NCI-H1417 treated with DMSO at 0.1 percent for 48 hours (cell line): ENCODE measurements at places on chromosomes 1 and 21.

DNA sequence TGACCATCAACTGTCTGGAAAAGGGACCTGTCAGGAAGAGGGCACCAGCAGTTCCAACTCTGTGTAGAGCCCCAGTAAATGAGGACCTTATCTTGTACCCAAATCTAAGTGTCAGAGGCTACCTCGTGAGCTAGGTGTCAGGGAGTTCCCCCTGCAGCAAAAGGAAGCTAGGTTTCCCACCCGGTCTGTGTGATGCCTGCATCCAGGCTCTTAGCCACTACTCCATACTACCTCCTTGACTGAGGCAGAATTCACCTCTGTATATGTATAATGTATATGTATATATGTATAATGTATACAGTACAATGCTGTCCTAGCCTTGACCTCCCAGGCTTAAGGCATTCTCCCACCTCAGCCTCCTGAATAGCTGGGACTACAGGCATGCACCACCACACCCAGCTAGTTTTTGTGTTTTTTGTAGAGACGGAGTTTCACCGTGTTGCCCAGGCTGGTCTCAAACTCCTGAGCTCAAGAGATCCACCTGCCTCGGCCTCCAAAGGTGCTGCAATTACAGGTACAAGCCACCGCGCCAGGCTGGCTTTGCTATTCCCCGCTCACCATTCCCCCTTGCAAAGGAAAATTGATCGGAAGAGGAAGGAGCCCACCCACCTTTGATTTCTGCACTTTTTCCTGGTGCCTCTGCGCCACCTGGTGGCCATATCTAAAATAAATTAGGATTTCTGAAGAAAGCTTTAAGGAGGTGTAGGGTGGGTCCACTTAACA is 15.7 kb upstream of the LUZP1 start:
- no peak for DNase-seq

- DNase-seq: no peak
These were observed 110.0 kb downstream of the RGL1 start for GRCh38 chr1:183914891-183915290.

DNA sequence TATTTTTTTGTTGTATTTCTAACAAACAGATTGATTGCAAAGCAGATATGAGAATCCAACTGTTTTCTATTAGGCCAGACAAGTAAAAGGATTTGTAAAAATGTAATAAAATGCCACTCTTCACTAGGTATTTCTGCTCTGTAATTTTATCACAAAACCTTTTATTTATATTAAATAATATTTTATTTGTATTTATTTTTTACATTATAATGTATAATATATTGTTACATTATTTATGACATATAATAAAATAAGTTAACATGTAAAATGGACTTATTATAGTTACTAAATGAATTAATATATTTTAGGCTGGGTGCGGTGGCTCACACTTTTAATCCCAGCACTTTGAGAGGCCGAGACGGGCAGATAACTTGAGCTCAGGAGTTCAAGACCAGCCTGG is 12.7 kb upstream of the TNNI1 start:
- DNase-seq: no peak

DNA sequence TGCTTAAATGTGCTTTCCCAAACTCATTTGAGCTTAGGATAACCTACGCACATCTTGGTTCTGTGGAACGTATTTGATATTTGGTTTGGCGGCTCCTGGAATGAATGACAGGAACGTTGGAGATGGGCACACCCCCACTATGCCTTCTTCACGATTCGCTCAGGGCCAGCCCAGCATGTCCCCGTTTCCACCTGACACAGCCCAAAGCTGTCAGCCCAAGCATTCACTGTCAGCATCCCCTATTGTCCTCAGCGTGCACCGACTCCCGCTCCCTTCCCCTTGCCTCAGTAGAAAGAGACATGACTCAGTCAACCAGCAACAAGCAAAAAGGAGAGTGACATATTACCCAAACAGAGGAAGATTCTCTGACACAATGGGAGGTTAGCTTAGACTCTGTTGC is 181.4 kb downstream of the KCNJ6 start:
- no peak for DNase-seq

DNA sequence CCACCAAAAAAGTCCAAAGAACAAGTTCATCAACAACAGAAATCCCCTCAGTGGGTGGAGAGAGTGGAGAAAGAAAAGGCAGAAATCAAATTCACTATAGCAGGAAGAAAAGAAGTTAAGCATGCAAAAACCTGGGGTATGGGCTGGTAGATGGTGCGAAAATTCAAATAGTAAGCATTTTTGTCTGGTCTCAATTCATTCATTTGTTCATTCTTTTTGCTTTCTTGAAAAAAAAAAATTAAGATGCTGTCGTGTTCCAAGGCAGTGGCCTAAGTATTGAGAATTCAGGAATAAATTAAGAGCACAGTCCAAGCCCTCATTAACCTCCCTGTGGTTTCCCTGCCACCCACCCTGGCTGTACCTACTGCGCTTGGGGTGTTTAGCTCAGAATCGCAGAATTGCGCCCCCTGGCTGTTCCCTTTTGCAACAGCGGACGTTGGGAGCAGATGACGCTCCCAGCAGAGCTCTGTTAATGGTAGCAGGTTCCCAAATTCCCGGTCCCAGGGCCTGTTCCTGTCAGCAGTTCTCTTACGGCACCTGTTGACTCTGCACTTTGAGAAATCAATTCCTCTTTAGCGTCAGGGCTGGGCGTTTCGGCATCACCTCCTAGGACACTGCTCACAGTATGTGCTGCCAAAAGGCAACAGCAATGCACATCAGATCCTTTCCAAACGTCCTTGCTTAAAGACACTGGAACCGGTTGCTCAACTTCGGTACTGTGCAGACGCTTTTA is 34.0 kb upstream of the SSX2IP start:
- DNase-seq: no peak

GRCh38 chr1:67307251-67308060 is at the start of gene IL12RB2:
TSS of gene IL12RB2 (plus strand) at chr1:67307873. CDS start at chr1:67320369, 12,496 bp downstream.
- no peak for DNase-seq

GRCh38 chr1:203934027-203934426 is 72.6 kb downstream of the SNRPE start:
- no peak for DNase-seq

GRCh38 chr1:941015-941587 is 17.4 kb downstream of the SAMD11 start:
- no peak for DNase-seq

DNA sequence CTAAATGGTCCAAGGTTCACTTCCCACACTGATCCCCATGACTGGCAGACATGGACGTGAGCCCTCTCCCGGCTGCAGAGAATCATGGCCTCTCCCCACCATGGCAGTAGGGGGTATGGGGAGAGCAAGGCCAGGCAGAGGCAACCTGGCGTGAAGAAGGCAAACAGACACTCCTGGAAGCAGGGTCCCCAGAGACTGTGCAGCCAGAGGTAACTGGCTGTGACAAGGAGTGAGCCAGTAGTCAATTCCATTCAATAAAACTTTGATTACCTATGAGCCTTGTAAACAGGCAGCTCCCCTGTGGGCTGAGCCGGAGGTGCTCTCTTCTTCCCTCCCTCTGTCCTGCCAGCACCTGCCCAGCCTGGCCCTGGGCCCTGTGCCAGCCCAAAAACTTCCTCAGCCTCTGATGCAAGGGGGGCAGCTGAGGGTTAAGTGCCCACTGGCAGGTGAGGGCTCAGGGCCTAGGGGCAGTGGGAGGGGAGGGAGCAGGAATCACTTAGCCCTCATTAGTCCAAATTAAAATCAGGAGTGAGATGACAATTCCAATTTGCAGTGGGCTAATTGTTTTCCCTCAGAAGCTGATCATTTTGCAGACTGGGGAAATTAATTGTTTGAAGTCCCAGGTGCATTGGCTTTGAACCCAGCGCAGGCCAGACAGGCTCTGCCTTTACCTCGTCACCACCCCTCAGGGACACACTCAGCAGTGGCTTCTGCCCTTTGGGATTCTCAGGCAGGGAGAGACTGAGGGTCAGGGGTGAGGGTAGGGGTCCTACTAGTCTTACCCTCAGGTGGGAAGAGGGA is 35.6 kb downstream of the LRRN2 start:
- DNase-seq: peak; percentile 70

GRCh38 chr1:236916131-236916800 is 88.0 kb downstream of the MT1HL1 start:
- DNase-seq: no peak

DNA sequence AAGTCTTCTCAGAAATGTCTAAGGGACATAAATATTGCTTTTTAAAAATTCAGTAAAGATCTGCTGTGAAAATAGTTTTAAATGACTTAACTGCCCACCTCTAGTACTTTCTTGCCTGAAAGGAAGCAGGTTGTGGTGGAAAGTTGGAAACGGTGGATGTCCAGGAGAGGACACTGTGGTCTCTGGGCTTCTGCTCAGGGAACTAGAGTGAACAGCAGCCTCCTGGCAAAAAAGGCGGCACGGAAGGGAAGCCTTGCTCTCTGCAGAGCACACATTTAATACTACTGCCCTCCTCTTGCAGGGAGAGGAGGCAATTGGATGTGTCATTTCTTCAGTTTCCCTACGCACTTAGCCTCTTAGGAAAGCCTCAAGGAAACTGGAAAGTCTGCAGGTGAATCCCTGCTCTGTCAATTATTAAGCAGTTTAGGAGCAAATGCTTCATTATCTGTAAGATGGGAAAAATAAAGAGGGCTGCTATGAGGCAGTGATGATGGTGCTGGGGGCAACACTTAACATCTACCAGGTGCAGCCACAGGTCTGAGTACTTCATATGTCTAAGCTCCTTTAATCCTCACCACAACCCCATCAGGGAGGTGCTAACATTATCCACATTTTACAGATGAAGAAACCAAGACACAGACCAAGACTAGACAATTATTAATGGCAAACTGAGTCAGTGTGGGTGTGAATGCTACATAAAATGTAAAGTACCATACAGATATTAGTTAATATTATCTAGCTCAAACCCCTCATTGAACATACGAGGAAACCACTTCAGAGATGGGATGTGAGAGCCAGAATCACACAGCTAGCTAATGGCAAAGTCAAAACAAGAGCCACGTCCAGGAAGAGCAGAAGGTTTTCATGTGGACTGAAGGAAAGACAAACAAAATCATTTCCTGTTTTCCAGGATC is 108.9 kb upstream of the ADAR start:
- no peak for DNase-seq

- no peak for DNase-seq
These were observed 624.3 kb upstream of the BRINP3 start for GRCh38 chr1:191101960-191102359.

- no peak for DNase-seq
These were observed 37.9 kb downstream of the DTL start for GRCh38 chr1:212073490-212073889.

DNA sequence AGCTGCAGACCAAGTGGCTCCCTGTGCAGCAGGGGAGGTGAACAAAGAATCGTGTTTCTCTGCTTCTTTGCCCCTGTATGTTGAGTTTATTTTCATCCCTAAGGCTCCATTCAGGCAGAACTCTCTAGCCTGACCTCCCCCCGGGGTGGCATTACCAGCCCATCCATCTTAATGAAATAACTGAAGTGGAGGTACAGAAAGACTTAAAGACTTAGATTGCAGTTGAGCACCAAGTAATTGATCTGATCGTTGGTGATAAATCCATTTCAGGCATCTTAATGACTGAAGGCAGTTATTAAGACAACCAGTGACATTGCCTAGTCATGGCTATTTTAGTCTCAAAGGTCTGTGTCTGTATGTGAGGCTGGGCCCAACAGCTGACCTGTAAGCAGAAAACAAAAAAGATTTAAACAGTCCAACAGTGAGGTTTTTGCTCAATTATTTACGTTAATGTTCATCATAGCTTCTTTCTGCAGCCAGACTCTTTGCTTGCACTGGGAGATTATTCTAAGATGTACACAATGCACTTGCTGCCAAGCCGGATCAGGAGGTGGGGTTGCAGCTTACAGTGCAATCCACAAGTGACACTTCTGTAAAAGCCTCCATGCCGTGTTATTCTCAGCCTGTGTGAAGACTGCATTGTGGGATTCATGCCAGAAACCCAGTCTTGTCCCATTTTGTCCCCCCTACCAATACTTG is 363.0 kb upstream of the DUSP10 start:
- no peak for DNase-seq

DNA sequence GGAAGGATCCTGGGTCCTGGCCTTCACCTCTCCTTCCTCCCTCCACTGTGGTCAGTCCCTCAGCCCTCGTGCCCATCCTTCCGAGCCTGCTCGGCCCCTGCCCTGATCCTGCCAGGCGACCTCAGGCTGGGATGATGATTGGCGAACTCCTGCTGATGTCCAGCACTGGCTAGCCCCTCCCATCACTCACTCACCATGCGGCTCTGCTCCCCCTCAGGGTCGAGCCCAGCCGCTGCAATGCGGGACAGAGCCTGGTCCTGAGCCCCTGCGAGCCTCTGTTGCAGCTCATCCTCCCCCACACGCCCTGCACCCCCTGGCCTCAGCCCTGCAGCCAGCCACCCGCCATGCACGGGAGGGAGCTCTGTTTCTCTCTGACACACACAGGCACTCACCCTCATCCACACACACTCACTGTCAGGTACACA is 100.2 kb downstream of the DMRTB1 start:
- DNase-seq: no peak

GRCh38 chr1:245201201-245201600 is 46.4 kb downstream of the KIF26B start:
- DNase-seq: no peak

- no peak for DNase-seq
These were observed 28.1 kb downstream of the ADARB1 start for GRCh38 chr21:45102391-45102932.

- DNase-seq: no peak
These were observed 174.7 kb downstream of the ADGRL4 start for GRCh38 chr1:78831731-78832360.

DNA sequence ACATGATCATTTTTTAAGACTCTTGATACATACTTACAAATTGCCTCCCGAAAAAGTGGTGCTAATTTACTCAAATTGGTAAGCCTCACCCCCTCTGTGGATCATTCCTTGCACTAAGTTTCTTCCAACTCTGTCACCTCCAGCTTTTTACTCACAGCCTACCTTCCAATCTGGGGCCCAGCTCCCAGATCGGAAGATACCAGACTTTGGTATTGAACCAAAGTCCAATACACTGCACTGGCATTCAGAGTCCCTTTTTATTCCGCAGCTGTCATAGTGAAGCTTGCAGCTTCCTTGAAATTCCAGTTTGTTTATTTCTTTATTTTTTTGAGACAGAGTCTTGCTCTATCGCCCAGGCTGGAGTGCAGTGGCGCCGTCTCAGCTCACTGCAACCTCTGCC is 1.8 kb upstream of the LAMTOR5 start:
- no peak for DNase-seq

GRCh38 chr1:53293123-53293522 is 34.7 kb downstream of the LRP8 start:
- DNase-seq: no peak

DNA sequence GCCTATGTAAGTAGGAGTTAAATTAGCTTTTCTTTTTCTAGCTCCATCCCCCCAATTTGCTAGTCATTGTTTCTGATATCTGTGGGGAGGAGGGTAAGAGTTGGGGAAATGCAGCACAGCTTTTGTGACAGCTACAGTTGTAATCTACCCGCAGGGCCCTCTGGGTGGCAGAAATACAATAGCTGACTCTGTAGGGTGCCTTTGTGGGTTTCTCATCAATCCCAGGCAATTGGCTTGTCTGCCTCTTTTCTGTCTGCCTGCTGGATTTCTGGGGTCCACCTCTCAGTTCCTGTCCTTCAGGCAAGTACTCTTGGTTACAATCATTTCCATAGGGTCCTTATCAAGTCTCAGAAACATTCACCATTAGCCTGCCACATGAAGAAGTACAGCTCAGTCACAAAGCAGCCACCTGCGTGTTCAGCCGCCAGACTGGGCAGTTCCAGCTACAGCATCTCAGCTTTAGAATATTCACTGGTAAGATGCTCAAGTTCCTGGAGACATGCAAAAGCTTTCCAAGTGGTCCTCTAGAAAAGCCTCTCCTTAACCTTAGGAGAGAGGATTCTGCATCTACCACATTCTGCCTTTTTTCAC is 19.2 kb upstream of the SLC44A5 start:
- no peak for DNase-seq

GRCh38 chr1:50633465-50633864 is 210.2 kb upstream of the DMRTA2 start:
- DNase-seq: peak; percentile 69

GRCh38 chr1:67941746-67942145 is 108.5 kb upstream of the GNG12 start:
- DNase-seq: no peak
